ENCODE measurements at places on chromosomes 16 and 17.
A peak's percentile ranks its signal among the peaks of the same experiment; 100 is the strongest.

GRCh38 chr16:50271148-50272041, 5.0 kb downstream of the ADCY7 start:
- no peak for DNase-seq

DNA sequence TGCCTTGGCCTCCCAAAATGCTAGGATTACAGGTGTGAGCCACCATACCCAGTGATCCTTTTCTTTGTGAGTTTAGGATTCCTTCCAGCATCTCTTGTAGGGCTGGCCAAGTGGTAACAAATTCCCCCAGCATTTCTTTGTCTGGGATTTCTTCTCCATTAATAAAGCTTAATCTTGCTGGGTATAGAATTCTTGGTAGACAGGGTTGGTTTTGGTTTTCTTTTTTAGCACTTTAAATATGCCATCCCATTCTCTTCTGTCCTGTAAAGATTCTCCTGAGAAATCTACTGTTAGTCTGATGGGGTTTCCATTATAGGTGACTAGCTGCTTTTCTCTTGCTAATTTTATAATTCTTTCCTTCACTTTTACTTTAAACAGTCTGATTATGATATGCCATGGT, 173.0 kb upstream of the TOM1L1 start:
- DNase-seq = no peak

GRCh38 chr16:89363621-89364393, 126.6 kb downstream of the ANKRD11 start:
- DNase-seq = peak; percentile 28

DNA sequence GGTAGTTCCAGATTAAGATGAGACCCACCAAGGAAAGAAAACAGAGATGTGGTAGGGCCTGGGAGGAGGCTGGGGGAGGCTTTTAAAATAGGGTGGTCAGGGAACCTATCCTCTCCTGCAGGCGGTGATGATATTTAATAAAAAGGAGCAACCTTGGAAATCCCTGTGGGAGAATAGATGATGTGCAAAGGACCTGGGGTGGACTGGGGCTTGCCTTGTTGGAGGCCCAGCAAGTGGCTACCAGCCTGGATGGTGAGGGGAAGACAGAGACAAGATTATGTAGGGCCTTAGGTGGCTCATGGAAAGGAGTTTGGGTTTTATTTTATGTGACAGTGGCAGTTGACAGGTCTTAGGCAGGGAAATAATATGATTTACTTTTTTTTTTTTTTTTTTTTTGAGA, 1.8 kb downstream of the POLR3E start:
- no peak for DNase-seq

GRCh38 chr16:24852281-24852721, 6.5 kb downstream of the SLC5A11 start:
- no peak for DNase-seq

- DNase-seq = no peak
Measured at GRCh38 chr17:63842173-63842539, 329 bp downstream of the SMARCD2 start.

GRCh38 chr16:7458144-7458543, 125.5 kb downstream of the RBFOX1 start:
- no peak for DNase-seq

- no peak for DNase-seq
Measured at GRCh38 chr17:75457047-75457654, 716 bp downstream of the TMEM94 start.

GRCh38 chr17:12794919-12795532, 5.7 kb downstream of the ARHGAP44 start:
- no peak for DNase-seq

DNA sequence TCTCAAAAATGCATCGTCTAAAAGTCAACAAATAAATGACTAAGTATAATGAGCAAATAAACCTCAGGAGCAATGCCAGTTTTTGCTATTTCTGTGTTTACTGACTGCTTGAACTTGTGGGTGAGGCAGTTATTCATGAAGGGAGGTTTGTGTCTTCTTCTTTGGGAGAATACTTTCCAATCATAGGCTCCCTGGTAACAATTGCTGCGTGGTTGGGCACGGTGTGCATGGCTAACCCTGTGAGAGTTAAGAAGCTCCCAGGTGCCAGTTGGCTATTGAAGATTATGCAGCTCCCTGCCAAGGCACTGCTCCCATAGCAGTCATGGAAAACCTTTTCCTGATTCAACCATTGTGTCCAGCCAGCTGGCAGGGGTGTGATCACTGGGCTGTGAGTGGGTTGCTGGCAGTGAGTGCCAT, 775.9 kb upstream of the GOT2 start:
- DNase-seq = no peak

DNA sequence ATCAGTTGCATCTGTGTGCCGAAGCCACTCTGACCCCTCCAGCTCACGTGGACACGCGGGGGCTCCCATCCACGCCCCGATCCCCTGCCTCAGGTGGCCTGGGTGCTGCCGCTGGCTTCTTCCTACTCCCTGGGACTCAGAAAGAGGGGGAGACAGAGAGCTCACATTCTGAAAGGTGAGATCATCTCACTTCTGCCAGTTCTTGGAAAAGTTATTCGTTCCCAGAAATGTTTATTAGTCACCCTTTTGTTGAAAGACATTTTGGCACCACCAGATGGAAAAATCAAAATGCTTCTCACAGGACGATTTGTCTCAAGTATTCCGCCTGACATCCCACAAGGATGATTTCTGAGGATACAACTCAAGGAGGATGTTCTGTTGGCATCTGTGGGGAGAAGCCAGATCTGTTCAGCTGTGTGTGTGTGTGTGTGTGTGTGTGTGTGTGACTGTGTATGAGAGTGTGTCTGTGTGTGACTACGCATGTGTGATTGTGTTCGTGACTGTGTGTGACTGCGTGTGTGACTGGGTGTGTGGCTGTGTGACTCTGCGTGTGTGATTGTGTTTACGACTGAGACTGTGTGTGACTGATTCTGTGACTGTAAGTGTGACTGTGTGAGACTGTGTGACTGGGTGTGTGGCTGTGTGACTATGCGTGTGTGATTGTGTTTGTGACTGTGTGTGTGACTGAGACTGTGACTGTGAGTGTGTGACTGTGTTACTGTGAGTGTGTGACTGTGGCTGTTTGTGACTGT, 207.3 kb downstream of the NTN1 start:
- no peak for DNase-seq

DNA sequence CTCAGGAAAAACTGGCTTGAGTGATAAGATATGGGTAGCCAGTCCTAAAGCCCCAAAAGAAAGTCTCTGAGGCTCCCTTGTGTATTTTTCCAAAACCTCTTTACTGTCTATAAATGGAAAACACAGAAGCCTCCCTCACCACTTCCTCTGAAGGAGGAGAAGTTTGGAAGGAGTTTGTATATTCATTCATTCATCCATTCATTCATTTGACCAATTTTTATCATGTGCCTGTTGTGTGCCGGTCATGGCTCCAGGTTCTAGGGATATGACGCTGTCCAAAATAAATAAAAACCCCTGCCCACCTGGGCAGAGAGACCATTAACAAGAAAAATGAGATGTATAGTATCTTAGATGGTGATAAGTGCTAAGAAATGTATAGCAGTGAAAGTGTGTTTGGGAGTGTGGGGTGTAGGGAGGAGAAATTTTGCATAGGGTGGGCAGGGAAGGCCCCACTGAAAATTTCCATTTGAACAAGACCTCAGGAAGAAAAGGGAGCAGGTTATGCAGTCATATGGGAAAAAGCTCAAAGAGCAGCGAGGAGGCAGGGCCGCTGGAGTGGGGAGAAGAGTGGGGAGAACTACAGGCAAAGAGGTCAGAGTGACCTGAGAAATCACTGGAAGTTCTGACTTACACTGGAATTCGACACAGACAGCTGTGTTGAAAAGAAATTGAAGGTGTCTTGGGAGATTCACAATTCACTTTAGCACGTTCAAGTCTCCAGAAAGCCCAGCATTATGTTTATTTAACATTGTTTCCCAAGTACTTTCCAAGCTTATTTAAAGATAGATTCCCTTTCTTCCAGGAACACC, 6.1 kb upstream of the WIPI1 start:
- DNase-seq = no peak
